WERI-Rb-1 (cell line): ENCODE measurements at places on chromosomes 3 and 15.

- DNase-seq, result no peak
Measured at GRCh38 chr3:172142051-172142863, 102.9 kb downstream of the FNDC3B start.

- no peak for DNase-seq
Measured at GRCh38 chr3:58693940-58694850, 27.6 kb upstream of the FAM3D start.

- DNase-seq, result no peak
Measured at GRCh38 chr15:70530503-70530902, 232.9 kb downstream of the UACA start.

DNA sequence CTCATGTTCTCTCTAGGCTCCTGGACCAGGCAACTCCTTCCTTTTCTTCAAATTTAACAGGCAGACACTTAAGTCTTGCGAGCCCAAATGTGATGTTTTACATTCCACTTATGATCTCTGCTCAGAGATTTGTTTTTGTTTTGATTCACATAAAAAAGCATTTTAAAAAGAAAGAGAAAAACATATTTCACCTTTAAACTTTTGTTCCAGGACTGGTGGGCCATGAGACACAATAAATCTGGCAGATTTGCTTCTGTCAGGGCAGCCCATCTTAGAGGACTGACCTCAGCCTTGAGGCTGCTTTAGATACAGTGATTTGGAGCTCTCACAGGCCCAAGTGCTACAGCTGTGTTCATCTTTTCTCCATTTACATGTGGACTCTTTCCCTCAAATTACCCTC is 52.0 kb downstream of the CMSS1 start:
- DNase-seq, result no peak

DNA sequence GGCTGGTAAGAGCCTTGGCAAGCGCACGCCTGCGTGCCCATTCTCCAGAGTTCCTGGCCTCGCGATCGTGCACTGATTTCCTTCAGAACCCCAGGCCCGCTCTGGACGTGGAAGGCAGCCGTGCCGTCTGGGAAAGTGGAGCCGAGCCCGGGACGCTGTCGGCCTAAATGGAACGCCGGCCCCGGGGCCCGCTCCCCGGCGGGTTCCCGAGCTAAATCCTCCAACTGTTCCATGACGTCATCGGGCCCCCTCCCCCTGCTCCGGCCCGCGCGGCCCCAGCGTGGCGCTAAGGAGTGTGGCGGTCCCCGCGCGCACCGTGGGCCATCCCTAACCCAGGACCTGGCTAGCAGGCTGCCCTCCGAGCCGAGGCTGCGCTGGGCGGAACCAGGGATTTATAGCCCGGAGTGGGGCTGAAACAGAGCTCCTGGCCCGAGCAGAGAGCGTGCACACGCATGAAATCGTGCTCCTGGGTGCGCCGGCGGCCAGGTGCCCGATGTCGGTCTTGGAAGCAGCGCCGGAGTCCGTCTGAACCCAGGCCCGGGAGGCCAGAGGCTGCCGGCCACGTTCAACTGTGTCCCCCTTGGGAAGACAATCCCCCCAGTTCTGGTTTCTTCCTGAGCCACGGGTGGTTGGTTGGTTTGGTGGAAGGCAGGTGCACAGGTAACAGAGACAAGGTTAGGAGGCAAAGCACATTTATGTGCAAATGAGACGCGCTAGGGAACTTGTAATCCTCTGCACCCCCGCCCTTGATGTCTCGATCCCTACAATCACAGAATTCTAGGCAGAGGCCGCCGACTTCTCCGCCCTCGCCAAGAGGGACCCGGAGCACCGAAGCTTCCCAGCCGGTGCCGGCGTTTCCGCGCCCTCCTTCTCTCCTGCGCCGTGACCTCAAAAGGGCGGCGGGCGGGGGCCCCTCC is 84.9 kb upstream of the ETV5 start:
- DNase-seq, result peak; percentile 79

GRCh38 chr3:27193056-27193455 is 176.1 kb downstream of the NEK10 start:
- DNase-seq, result no peak
